GM19239 (cell line): ENCODE measurements at places on chromosomes 6 and 20.

DNA sequence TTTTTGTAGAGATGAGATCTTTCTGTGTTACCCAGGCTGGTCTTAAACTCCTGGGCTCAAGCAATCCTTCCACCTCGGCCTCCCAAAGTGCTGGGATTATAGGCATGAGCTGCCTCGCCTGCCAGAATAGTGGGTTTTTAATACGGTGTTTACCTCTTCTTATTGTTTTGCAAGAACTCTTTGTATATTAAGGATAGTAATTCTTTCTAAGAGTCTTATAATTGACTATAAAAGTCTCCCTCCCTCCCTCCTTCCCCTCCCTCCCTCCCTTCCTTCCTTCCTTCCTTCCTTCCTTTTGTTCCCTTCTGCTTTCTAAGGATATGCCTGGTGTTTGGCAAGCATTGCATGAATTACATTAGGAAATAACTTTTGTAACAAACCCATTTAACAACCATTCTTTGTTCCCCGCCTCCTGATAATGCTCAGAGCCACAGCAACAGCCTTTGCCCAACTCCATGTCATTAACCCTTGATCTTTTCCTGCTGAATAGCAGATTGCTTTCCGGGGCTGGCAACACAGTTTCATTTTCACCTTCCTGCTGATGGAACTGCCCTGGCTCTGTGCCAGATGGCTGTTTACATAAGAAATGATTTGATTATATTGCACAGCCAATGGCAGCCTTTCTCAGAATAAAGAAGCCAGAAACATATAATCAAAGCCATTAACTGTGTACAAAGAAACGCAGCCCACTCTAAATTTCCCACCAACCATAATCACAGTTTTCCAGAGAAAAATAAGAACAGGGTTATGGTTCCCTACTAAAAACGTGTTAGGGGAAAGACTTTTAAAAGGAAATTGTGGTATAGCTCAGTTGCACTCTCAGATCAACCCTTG lies 143.7 kb upstream of the PTPN1 start:
- no peak for DNase-seq

- DNase-seq, result no peak
These were observed 73.3 kb downstream of the HUS1B start for GRCh38 chr6:583635-584034.

- DNase-seq, result no peak
These were observed 166.2 kb upstream of the CHD6 start for GRCh38 chr20:41784209-41784958.

DNA sequence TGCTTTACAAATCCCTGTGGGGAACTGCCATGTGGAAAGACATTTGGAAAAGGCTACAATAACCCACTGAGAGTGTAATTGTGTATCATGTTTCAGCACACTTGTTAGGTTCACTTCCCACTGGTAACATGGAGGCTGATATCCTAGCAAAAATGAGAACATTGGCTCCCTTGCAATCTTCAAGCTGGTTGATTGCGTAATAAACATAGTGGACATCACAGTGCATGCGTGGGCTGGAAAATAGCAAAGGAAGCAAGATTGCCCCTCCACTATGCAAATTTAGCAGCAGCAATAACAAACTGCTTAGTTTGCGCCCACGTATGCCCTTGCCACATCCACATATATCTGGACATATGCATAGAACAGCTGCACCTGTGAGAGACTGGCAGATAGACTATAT lies 410.2 kb downstream of the MEI4 start:
- DNase-seq, result no peak

DNA sequence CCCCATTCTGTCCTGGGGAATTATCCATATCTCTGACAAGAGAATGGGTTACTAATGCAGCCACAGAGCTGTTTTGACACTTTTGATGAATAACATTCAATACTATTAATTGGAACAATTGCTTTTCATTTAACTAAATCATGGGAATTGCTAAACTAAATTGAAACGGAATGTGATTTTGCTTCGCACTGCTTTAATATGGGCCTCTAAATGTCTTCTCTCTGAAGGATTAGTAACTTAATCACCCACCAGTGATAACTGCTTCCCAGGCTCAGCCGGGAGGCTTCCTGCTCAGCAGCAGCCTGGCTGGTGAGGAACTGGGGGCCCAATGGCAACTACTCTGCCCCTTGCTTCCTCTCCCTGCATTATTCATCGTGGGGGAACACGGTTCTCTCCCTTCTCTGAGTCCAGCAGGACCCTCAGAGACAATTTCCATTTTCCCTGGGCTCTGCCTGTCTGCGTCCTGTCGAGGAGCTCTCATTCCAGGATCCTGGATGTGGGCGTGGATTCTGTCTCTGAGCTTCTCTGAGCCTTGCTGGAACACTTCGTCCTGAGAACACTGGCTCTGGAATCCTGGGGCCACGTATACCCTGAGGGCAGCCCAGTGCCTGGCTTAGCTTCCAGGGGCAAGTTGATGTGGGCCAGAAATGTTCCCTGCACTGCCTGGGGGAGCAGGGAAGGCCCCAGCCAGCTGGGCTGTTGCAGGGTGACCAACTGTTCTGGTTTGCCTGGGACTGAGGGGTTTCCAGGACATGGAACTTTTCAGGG lies 308.9 kb downstream of the DHX35 start:
- no peak for DNase-seq

GRCh38 chr6:33426590-33427511 lies 7.0 kb downstream of the SYNGAP1 start:
- DNase-seq, result no peak

DNA sequence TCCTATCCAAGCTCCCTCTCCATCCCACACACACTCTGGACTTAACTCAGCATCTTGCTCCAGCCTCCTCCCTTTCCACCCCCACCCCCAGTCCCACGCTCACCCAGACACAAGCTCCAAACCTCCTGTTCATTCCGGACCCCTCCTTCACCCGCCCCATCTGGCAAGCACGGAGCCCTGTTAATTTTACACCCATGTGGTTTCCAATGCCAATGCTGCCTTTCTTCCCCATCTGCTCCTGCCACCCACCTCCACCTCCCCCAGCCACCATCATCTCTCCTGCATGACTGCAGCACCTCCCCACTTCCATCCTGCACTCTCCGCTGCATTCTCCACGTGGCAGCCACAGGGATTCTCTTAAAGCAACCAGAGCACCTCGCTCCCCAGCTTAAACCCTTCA lies 9.9 kb upstream of the CDK5RAP1 start:
- no peak for DNase-seq

DNA sequence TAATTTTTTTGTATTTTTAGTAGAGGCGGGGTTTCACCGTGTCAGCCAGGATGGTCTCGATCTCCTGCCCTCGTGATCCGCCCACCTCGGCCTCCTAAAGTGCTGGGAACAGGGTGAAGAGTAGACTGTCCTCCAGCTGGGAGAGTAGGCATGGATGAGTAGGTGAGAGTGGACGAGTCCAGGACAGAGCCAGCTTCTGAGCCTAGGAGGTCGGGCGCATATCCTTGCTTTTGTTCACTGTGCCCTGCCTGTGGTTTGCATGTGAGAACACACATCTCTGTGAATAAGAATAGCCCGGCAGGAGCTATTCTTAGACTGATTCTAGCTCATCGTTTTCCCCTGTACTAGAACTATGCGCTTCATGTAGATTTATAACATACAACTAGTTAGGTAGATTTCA lies 78.3 kb downstream of the RPP40 start:
- no peak for DNase-seq

- DNase-seq, result no peak
These were observed 577 bp upstream of the SCAND1 start for GRCh38 chr20:35954907-35955251.

- no peak for DNase-seq
These were observed 18.4 kb downstream of the SERAC1 start for GRCh38 chr6:158149641-158150040.

DNA sequence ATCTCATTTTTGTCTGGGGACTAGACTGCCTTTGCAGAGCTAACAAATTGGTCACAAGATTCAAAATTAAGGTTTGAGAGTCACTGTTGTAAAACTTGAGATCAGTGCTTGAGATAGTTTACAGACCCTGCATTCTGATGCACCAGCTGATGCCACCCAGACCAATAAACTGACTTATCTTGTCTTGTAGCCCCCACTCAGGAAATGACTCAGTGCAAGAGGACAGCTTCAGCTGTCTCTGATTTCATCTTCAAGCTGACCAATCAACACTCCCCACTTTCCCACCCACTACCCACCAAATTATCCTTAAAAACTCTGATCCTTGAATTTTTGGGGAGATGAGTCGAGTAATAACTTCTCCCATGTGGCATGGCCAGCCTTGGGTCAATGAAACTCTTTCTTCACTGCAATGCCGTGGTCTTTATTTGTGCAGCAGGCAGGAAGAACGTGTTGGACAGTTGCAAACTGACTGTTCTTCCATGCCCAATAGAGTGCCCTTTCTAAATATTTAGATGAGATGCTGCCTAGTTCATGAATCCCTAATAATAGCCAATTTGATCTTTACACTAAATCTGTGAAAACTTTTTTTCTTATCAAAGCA lies 48.3 kb upstream of the PROKR2 start:
- DNase-seq, result no peak

- no peak for DNase-seq
These were observed 145.5 kb downstream of the TENT5A start for GRCh38 chr6:81606965-81607381.

DNA sequence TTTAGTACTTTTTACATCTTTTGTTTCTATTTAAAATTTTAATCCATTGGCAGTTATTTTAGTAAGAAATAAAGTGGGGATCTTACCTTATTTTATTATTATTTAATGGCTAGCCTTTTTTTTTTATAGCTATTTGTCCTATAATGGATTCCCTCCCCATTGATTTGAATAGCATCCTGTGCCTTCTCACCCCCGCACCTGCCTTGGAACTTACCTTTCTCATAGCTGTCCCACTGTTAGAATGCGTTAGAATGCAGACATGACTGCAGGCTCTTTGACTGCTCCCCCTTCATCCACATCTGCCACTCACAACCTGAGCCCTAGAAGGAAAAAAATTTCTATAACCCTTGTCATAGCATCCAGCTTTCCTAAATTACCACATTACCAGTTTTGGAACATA lies 9.1 kb downstream of the PKIB start:
- DNase-seq, result no peak

- DNase-seq, result no peak
These were observed 58.2 kb downstream of the TRIM27 start for GRCh38 chr6:28865401-28866204.

DNA sequence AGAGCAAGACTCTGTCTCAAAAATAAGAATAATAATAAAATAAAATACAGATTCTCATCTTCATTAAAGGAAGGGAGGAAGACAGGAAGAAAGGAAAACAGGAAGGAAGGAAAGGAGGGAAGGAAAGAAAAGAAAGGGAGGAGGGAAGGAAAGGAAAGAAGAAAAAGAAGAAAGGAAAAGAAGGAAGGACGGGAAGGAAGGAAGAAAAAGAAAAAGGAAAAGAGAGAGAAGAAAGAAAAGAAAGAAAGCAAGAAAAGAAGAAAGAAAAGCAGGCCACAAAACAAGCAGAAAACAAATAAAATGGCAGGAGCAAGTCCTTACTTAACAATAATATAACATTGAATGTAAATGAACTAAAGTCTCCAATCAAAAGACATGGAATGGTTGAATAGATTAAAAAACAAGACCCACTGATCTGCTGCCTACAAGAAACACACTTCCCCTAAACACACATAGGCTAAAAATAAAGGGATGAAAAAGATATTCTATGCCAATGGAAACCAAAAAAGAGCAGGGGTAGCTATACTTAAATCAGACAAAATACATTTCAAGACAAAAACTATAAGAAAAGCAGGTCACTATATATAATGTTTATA lies 60.4 kb downstream of the ZFP64 start:
- no peak for DNase-seq

DNA sequence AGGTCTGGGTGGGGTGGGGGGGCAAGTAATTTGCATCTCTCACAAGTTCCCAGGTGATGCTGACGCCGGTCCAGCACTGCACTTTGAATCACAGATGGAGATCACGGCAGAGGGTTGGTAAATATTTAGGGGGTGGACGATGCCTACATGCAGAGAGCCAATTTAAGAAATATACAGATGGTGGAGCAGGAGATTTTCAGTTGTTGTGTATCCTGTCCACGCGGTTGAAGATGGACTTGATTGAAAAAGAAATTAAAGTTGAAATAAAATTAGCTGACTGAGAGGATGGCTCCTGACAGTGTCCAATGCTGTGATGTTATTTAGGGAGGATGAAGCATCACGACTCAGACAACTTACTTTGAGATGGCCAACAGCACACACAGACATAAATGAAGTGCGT lies 74.6 kb downstream of the PHACTR3 start:
- DNase-seq, result no peak

- no peak for DNase-seq
These were observed 120.7 kb downstream of the DST start for GRCh38 chr6:56521976-56522375.

DNA sequence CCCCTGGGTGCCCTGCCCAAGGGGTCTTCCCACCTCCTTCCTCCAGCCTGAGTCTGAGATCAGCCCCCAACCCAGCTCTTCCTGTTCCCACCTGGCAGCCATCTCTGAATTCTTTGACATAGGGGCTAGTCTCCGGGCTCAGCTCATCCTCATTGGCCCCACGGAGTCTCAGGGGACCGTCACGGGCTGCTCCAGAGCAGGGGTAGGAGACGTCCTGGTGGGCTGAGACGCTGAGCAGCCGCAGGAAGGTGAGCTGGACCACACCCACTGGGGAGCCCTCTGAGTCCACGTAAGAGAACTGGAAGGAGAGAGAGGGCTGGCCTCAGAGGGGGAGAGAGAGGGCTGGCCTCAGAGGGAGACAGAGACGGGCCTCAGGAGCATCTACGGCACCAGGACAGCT lies 28.1 kb downstream of the COL11A2 start:
- DNase-seq, result no peak

DNA sequence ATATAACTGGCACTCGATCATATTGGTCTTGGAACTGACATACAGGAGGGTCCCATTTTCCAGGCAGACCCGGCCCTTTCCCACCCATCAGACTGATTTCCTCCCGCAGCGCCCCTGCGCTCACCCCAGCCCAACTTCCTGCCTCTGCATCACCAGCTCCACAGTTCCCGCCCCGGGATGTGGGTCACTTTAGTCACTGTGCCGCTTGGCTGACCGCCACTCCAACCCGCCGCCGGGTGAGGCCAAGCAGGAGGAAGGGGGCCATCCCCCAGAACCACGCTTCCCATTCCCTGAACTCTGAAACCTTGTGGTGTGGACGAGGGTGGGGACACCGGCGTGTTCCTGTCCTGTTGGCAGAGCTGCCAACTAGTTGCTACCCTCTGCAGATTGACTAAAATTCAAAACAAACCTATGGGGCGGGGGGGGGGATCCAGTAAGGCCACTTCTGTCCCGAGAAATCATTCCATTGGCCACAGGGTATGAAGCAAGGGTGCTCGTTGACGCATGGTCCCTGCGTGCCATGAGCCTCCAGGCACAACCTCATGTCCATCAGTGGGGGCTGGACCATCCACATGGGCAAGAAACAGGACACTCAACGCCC lies 12.3 kb downstream of the TGM2 start:
- peak; percentile 58 for DNase-seq

- DNase-seq, result no peak
These were observed 951 bp downstream of the FOXP4 start for GRCh38 chr6:41546866-41547798.

GRCh38 chr6:121668259-121668658 lies 232.8 kb downstream of the GJA1 start:
- DNase-seq, result no peak

DNA sequence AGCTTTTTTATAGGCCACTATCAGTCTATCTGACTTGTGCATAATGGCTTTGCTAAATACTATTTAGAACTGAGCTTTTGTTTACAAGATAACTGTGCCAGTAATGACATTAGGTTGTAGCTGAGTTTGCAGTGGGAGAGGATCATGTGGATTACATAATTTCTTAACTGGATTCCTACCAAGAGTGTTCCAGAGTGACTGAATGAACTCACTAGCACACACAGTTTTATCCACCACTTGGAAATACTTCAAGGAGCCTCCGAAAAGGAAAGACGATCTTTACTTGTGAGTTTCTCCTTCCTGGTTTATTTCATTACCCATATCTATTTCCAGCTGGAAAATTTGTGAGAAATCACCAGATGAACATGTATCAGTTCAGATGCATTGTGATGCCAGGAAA lies 10.9 kb upstream of the SYNE1 start:
- no peak for DNase-seq
